ENCODE measurements at places on chromosomes 6 and 20.
A peak's percentile ranks its signal among the peaks of the same experiment; 100 is the strongest.

- no peak for DNase-seq
These were observed 225.8 kb upstream of the QKI start for GRCh38 chr6:163188746-163189145.

- DNase-seq: peak; percentile 53
These were observed 68.8 kb upstream of the EPB41L1 start for GRCh38 chr20:36085686-36086267.

DNA sequence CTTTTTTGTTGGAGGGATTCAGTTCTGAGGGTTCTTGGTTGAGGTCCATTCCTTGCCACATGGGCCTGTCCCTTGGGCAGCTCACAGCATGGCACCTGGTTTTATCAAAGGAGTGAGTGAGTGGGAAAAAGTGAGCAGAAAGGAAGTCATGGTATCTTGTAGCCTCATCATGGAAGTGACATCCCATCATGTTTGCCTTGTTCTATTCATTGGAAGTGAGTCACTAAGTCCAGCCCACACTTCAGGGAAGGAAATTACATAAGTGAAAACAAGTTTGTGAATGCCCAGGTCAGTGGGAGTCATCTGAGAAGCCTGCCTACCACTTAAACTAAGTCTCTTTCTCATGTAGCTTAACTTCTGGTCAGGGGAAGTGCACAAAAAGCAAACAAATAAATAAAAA, 32.8 kb upstream of the ZNFX1 start:
- DNase-seq: no peak

GRCh38 chr6:11738661-11739375, 39.8 kb downstream of the ADTRP start:
- DNase-seq: no peak

GRCh38 chr20:47674686-47675085, 110.6 kb downstream of the SULF2 start:
- no peak for DNase-seq

DNA sequence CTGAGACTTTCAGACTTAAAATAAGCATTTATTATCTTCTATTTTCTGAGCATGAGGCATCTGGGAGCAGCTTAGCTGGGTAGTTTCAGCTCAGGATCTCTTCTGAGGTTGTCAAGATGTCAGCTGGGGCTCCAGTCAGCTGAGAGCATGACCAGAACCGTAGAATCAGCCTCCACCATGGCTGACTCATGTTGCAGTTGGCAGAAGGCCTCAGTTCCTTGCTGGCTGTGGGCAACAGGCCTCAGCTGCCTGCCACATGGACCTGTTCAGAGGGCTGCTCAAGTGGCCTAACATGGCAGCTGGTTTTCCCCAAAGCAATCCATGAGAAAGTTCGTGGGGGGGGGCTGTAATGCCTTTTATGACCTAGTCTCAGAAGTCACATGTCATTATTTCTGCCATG, 142.3 kb downstream of the LY86 start:
- DNase-seq: peak; percentile 80

DNA sequence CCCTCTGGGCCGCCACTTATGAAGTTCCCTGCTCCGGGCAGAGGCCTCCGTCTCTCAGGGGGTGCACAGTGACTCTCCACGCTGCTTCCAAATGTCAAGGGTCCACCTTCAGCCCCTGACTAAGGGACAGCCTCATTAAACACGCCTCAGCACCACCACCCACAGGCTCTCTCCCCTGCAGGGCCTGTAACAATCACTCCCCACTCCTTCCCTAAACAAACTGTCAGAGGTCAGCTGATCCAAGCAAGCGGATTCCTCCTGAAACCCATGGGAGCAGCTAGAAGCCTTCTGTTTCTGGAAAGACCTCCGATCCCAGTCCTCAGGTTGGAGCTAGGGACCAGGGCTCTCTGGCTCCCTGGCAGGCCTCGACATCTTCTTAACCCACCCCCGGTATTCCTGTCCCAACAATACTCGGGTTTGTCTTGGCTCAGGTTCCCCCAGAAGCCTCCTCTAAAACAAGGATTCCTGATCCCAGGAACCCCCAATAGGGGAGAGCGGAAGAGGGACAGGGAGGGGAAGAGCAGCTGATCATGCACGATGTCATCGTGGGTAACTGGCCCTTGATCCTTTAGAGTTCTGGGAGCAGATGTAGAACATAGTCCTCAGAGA, 181.0 kb downstream of the ZNF217 start:
- no peak for DNase-seq

- DNase-seq: peak; percentile 16
These were observed 1.1 kb upstream of the BEND3 start for GRCh38 chr6:107116328-107116892.

GRCh38 chr6:108707328-108707976, 140.8 kb upstream of the ARMC2 start:
- DNase-seq: no peak

DNA sequence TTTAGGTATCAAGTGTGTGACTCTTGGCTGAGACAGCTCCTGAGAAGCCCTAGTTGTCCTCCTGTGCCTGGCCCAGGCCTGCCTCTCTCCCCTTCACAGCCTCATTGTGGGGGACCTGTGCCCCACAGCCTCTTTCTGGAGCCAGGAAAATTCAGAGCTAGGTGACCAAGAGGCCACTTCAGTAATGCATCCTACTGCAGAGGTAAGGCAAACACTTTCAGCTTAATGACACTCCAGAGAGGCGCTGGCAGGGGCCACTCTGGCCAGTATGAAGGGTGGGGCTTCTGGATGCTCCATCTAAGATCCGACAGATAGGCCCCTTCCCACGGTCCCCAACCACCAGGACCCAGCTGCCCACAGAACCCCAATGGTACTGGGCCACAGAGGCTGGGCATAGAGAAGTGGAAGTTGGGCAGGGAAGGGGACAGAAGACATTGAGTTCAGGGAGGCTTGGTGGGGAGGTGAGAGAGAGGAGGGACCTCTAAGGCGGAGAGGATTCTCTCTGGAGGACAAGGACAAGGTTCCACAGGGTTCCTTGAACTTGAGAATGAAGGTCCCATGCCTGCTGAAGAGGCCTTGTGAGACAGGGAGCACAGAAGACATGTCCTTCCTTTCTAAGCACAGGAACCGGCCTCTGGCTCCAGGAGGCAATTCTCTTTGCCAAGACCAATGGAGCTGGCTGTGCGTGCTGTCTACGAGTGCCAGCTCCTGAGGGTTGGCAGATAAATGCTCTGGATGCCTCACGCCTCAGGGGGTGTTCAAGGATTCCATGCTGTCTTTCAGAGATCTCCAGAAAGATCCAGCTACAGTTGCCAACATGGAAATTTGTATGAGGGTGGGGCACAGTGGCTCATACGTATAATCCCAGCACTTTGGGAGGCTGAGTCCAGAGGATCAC, 46.4 kb upstream of the TGM2 start:
- no peak for DNase-seq

GRCh38 chr20:57878786-57879424, 169.1 kb upstream of the PMEPA1 start:
- DNase-seq: no peak

DNA sequence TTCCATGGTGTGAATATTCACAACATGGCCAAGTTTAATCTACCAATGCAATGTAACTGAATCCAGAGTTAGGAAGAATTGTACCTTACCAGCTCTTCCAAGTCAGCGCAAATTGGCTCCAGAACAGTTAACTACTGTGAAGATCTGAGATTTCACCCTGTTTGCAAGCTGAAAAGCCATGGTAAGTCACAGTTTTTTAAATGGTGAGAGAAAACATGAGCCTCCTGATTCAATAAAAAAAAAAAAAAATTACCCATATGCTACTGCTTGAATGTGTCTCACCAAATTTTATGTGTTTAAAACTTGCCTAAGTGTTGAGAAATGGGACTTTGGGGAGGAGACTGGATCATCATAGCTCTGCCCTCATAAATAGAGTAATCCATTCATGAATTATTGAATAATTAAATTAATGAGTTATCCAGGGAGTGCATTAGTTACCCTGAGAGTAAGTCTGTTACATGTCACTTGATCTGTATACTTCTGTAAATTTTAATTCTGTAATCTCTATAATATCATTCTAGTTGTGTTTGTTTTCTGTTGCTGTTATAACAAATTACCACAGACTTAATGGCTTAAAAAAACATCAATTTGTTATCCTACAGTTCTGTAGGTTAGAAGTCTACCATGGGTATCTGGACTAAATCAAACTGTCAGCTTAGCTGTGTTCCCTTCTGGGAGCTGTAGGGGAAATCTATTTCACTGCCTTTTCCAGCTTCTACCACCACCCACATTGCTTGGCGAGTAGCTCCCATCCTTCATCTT, 1355.9 kb downstream of the GRIK2 start:
- DNase-seq: no peak

DNA sequence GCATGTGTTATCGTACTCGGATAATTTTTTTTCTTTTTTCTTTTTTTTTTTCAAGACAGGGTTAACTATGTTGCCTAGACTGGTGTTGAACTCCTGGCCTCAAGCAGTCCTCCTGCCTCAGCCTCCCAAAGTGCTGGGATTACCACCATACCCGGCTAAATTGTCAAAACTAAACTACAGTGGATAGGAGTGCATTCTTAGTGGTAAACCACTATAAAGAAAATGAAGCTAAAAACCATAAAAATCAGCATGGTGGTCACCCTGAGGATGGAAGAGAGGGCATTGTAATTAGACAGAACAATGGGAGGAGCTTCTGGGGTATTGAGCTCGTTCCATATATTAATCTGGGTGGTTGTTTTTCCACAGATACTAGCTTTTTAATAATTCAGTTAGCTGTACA, 6.2 kb upstream of the ZNF318 start:
- DNase-seq: no peak

DNA sequence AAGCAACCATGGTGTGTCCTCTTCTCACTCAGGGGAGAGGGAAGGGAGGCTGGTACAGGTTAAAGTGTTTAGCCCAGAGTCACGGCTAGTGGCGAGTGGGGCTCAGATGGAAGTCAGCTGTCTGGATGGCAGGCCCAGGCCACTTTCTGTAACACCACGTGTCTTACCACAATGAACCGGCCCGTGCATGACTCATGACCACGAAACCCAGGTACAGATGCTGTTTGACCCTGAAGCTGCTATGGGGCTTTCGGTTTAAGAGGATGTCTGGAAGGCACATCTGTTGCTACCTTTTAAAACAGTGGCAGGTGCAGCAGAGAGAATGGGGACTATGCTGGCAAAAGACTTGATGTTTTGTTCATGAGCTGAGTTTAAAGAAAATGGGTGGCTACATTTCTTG, 36.5 kb upstream of the MPC1 start:
- no peak for DNase-seq

DNA sequence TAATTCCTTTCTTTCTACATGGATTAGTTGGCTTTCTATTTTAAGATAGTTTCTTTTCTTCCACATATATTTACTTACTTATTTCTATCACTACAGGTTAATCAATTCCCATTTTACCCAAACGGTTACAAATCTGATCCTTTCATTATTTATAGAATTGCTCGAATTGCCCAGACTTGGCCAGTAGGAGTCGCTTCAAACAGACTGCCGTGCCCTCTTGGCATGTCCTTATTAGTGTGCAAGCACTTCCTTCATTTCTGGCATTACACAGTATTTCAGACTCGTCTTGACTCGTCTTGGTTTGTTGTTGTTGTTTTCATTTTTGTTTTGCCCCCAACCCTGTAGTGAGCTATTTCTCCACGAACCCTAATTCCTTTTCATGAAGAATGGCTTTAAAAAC, 74.6 kb downstream of the SAMD3 start:
- DNase-seq: no peak

GRCh38 chr20:53934421-53935343, 135.7 kb downstream of the BCAS1 start:
- peak; percentile 95 for DNase-seq

DNA sequence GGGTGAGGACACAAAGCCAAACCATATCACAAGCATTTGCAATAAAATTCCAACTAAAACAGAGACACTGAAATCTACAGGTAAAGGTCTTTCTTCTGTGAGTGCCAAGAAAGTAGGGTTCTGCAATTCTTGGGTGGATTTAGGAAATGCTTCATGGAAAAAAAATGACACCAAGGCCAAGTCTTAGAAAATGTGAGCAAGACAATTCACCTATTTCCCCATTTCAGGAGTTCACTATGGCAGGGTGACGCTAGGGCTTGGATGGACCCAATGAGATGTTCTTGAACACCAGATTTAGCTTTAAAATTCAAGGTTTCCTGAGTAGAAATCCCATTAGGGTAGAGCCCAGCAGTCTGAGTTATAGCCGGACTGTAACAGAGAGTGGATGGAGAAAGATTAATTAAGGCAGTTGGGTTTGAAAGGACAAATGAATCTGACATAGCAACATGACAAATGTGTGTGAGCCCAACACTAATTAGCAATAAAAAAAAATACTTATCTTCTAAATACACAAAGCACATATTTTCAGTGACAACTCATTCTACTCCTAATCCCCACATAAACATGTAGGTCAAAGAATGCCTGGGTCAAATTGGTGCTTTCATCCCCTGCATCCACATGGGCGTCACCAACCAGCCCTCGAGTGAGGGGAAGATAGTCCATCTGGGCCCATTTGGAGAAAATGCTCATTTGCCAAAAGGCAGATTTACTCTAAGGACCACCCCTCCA, 180.4 kb upstream of the JARID2 start:
- peak; percentile 27 for DNase-seq

DNA sequence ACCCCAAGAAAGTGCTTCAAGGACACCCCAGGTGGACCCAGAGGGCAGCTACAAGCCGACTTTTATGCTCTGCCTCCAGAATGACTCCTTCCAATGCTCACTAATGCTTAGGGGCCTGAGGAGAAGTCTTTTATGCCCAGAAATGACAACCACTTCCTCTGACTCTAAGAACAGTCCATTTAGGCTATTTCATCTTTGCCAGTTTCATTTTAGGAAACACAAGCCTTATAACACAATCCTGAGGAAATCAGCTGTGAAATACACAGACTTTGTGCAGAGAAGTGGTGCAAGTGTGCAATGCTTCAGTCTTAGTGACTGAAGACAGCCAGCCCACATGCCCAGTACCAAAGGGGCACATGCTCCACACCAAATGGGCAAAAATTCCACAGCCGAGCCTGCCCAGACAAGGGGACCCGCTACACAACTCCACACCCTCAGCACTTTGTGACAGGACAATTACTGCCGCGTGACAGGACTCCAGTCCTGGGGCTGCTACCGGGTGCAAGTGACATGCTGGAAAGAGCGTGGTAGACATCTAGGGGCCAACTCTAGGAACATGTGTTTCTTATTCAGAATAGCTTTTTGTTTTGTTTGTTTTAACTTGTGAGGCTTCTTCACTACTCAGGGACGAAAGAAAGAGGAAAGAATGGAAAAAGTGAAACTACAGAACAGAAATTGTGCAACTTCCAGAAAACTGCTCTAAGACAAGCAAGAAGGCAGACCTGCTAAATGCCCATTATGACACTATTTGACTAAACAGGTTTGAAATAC, 28.2 kb upstream of the PLAGL1 start:
- peak; percentile 14 for DNase-seq

All from fibroblast of skin of back (primary cell).